Foreskin keratinocyte (primary cell): ENCODE measurements at places on chromosomes 5 and 9. TPM values are rescaled to one million over a fixed set of nuclear protein-coding genes. Genes with fewer than 3 reads are reported as not detected.

PAM gene
- 56.6 and 63.3 TPM in 2 replicates for total RNA-seq

NME5 gene
- total RNA-seq, result 0.39 TPM in 1 of 2 replicates, not detected in the other

DNA sequence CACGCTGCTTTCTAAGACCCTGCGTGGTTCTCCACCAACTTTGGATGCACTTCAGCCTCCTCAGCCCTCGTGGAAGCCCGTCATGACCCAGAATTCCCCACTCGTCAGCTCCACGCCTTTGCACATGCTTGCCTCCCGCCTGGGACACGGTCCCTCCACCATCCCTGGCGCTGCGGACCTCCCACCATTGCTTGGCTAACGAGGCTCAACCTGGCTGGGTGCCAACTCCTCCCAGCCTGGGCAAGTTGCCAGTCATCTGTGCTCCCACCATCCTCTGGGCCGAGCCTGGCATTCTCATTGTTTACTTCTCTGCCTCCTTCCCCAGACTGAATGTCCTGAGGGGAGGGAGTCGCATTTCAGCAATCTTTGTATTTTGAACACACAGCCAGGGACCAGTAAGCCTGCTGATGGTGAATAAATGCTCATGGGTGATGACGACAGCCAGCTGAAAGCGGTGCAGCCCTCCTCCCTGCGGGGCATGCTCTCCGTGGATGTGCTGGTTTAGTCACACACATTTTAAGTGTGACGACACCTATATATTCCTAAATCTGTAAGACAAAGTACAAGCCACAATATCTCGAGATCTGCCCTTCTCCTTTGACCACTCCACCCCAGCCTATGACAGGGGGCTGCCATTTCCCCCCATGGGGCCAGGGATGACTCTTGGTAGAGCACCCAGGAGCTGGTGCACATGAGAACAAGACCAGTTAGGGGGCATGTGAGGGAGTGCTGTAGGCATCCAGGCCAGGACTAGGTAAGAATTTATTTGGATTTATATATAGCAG lies 37.6 kb downstream of the ANKRD33B start:
- peak; percentile 94 for DNase-seq

- no peak for DNase-seq
Observed at GRCh38 chr9:89218040-89218928, 39.7 kb upstream of the SHC3 start.

- no peak for DNase-seq
Observed at GRCh38 chr9:133121915-133122550, 993 bp upstream of the RALGDS start.

GRCh38 chr5:179530069-179530998 lies 20.0 kb upstream of the RUFY1 start:
- DNase-seq, result no peak

- no peak for DNase-seq
Observed at GRCh38 chr5:95739857-95740256, 8.7 kb downstream of the RHOBTB3 start.

GRCh38 chr5:168881427-168882149 lies 302.4 kb upstream of the PANK3 start:
- DNase-seq, result no peak

GRCh38 chr5:74212336-74212735 lies 428.2 kb downstream of the ENC1 start:
- DNase-seq, result no peak

DNA sequence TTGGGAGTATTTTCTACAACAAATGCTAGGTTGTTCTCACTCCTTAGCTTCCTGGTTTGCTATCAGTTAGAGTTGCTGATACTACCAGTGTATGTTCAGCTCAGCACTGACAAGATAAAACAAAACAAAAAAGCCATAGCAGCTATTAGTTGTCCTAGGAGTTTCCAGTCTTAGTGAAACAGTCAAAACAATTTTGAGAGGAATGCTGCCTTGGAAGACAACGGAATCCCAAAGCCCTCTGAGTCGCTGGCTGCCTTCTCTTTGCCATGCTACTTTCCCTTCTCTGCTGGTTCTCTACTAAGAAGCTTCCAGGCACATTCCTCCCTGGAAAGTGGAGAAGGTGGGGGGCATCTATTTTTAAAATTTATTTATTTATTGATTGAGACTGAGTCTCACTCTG lies 5.4 kb upstream of the CREBRF start:
- no peak for DNase-seq
